Stromal cell of bone marrow (primary cell): ENCODE measurements at places on chromosomes 11 and 22.
A peak's percentile ranks its signal among the peaks of the same experiment; 100 is the strongest.

DNA sequence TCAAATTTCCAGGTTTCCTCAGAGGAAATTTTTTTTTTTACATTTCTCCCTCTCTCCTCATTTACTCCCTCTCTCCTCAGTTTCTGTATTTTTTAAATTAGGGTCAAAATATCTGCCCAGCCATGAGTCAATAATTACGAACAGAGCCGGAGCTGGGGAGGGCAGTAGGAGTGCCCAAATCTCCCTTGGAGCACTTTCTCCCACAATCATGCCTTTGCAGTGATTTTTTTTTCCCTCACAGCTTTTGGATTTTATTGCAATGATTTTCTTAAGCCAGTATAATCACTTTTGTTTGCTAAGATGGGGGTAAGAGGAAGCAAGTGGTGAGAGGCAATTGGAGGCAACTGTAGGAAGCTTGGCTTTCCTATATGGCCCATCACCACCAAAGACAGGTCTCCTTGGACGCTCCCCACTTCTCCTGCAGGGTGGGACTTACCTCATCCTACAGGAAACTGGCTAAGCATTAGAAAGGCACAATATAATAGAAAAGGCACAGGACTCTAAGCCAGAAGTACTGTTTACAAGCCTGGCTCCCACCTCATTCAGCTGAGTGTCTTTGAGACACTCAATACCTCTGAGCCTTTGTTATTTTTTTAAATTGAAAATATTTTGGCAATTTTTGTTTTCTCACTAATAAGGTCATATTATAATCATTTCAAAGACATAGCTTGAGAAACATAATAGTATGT is 192.6 kb upstream of the PITPNB start:
- DNase-seq = peak; percentile 63

DNA sequence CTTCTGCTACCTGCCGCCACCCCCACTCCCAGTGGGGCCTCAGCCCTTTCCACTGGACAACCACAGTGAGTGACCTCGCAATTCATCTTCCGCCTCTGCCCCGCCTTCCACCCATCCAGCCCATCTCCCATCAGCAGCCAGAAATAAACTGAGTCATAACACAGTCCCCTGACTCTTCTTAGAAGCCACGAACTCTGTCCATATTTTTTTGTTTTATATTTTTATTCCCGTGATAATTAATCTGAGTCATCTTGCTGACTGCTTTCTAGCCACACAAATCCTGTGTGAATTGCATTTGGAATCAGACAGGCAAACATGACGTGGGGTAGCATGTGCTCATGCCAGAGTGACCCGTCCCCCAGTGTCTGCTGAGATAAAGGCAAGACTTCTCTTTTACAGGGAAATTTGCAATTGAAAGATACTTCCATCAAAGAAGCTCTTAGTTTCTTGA is 7.0 kb downstream of the FADD start:
- DNase-seq = peak; percentile 93

GRCh38 chr22:31239771-31240370 is 27.8 kb downstream of the LIMK2 start:
- DNase-seq = no peak

DNA sequence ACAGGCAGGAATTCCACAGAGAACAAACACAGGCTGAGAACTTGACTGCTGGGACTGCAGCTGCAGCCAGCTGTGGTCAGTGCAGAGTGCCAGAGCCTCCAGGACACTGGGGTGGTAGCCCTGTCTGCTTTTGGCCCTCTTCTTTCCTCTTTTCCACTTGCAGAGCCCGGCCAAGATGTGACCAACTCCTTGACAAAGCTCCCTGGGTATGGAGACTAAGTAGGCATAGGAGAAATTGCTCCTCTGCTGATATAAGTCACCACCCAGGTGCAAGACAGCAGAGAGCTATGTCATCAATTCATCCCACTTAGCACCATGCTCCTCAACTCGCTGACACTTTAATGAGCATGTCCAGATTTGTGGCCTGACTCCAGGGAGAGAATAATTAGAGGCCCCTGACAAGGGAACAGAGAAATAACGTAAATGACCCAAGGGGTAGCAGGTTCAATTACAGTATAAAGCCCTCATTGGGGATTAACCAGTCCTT is 369.4 kb upstream of the B3GAT1 start:
- DNase-seq = no peak

GRCh38 chr11:72821920-72822799 is 7.9 kb downstream of the ATG16L2 start:
- DNase-seq = no peak

GRCh38 chr11:132451942-132452601 is 1080.2 kb downstream of the OPCML start:
- DNase-seq = no peak

DNA sequence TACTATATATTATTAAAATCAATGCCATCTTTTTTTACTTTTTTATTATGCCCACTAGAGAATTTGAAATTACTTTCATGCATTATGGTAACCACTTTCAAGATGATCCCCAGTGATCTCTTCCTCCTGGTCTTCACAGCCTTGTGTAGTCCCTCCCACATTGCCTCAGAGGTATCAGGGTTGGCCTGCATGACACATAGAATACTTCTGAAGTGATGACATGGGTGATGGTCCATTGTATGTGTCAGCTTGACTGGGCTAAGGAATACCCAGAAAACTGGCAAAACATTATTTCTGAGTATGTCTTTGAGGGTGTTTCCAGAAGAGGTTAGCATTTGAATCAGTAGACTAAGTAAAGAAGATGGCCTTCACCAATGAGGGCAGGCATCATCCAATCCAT is 14.2 kb upstream of the ISX start:
- no peak for DNase-seq

- DNase-seq = no peak
Observed at GRCh38 chr11:129460714-129461113, 85.1 kb downstream of the BARX2 start.

DNA sequence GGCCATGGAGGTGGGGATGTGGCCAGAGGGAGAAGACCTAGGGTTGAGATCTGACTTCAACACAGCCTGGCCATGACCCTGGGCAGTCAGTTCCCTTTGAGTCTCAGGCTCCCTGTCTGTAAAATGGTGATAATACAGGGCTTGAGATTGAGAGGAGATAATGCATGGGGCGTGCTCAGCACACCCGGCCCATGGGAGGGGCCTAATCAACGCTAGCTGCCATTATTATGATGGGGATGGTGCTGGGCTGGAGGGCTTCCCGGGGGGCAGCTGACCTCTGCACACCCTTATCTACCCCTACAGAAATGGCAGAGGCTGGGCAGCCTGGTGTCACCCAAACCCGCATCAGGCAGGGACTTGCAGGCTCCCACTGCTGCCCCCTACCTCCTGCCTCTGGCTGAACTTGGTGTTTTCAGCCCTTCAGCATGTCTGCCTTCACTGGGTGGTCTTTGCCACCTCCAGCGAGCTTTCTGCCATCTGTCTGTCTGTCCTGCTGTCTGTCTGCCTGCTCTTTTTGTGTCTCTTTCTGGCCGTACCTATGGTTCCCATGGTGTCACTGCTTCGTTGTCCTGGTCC is 84.5 kb downstream of the CACNA1I start:
- no peak for DNase-seq

DNA sequence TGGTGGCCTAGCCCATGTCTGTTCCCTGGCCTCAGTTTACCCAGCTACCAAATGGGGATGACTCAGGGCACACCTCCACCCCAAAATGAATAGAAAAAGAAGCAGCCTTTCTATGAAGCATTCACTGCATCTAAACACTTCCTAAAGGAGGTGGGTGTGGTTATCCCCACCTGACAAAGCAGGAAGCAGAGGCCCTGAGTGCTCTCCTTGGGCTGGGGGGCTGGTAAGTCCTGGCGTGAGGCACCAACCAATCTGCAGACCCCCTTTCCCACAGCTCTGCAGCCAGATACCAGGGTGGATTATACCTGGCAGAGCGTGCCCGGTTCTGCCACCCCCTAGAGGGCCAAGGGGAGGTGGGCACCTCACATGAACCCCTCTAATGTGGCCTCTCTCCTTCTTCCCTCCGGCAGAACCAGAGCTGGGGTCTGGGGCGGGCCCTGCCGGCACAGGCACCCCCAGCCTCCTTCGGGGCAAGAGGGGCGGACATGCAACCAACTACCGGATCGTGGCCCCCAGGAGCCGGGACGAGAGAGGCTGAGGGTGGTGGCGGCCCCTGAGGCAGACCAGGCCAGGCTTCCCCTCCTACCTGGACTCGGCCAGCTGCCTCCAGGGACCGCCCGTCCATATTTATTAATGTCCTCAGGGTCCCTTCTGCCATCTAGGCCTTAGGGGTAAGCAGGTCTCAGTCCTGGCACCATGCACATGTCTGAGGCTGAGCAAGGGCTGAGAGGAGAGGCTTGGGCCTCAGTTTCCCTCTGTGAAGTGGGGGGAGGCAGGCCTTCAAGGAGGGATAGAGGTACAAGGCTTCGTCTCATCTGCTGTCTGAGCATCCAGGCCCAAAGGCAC is 9.2 kb downstream of the RHBDD3 start:
- no peak for DNase-seq

DNA sequence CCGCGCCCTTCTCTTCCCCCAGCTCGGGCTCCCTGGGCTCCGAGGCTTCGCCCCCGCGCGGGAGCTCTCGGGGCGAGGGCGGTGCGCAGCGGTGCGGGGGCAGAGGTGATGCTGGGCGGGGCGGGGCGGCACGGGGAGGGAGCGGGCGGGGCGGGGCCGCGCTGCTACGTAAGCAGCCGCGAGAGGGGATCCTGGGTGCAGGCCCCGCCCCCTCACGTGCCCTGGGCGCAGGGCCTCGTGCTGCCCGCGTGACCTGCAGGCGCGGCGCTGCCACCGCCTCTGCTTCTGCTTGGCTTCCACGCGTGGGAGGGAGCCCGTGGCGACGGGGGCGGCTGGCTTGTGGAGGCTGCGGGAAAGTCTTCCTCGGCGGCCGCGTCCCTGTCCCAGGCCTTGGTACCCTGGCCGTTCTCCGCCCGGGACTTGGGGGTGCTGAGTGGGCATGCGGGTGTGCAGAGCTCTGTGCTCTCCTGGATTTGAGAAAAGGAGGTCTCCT is 132.6 kb upstream of the HSD17B12 start:
- no peak for DNase-seq

GRCh38 chr11:99937330-99937729 is 749.8 kb upstream of the ARHGAP42 start:
- DNase-seq = no peak

GRCh38 chr11:12198251-12199222 is 88.1 kb downstream of the MICAL2 start:
- DNase-seq = no peak

- DNase-seq = peak; percentile 83
Observed at GRCh38 chr11:74322667-74323066, 11.2 kb upstream of the P4HA3 start.

DNA sequence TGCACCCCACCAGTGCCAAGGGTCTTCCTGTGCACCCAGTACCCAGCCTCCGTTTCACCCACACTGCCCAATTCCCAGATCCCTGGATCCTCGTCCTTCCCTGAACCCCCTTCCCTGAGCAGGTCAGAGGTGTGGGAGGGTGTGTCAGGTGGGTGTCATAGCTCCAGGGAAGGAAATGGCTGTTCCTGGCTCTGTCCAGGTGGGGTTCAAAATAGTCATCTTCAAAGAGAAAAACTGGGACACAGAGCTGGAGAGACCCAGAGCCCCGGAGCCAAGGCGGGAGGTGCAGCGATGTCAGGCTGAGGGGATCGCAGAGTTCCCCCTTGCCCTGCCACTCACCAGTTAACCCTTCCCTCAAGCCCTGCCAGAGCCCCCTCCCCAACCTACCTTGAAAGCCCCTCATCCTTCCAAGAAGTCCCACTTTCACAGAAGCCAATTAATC is 698 bp downstream of the C1QTNF4 start:
- no peak for DNase-seq

DNA sequence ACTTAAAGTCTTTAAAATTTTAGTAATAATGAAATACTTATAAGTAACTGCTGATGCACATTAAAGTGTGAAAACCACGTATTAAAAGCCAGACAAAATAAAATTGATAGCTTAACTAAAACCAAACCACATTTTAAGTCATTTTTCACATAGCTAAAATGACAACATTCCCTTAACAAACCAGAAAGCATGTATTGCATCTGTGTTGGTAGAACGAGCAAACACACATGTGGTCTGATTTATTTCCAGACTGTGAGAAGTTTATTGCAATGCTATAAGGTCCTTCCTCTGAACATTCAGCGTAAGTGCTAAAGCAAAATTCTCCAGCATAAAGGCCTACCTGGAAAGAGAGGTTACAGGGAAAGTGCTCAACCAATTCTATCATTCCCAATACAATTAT is 57.8 kb downstream of the ARHGAP20 start:
- DNase-seq = no peak

DNA sequence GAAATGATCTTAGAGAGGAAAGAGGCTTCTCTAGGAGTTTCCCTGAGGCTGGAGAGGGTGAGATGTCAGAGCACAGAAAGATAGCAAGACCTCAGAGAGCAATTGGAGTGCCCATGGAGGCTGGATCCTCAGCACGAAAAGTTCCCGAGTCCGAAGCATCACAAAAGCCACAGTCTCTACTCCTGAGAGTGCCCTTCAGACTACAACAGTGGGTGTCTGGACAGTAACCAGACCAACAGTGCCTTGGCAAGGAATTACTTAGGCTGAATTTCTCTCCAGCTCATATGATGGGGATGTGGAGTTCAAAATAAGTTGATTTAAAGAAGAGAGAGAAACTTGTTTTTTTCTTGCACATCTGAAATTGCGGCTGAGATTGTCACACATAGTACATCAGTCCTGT is 31.9 kb upstream of the PSMA1 start:
- DNase-seq = no peak

GRCh38 chr11:35859301-35859700 is 84.6 kb upstream of the LDLRAD3 start:
- DNase-seq = no peak

DNA sequence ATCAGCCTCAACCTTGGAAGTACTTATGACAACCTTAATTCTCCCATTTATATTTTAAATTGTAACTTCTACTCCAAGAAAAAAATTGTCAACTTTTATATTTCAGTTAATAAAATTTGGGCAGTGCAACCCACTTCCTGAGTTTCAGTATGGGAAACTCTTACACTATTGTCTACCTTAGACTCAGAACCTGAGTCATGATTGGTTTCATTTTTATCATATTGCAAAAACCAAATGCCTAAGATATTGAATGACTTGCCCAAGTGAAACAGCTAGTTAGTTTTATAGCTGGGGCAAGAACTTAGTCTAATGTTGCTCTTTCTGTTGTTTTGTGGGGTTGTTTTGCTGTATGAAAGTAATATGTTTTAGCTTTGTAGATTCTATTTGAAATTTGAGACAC is 334.0 kb upstream of the ARHGAP42 start:
- no peak for DNase-seq

GRCh38 chr22:19799322-19800190 is 39.0 kb downstream of the TBX1 start:
- peak; percentile 81 for DNase-seq

DNA sequence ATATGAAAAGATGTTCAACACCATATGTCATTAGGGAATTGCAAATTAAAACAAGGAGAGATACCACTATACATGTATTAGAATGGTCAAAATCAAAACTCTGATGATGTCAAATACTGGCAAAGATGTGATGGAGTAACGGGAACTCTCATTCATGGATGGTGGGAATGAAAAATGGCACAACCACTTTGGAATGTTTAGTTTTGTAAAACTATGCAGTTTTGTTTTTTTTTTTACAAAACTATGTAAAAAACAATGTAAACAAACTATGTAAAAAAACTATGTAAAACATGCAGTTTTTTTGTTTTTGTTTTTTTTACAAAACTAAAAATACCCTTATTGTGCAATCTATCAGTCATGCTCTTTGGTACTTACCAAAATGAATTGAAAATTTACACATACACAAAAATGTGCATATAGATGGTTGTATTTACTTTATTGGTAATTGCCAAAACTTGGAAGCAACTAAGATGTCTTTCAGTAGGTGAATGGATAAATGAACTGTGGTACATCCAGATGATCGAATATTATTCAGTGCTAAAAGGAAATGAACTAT is 5.0 kb upstream of the USP47 start:
- DNase-seq = no peak

- DNase-seq = no peak
Observed at GRCh38 chr22:30445438-30446145, 20.0 kb downstream of the MTFP1 start.
